ENCODE measurements at places on chromosomes 12 and 14. TPM values are rescaled to one million over a fixed set of nuclear protein-coding genes. Genes with fewer than 3 reads are reported as not detected.

GRCh38 chr12:131494741-131495524 is 216.0 kb upstream of the SFSWAP start:
- H3K36me3 ChIP-seq: no peaks in the 10 kb centered on the region
- H3K27ac ChIP-seq: no peak overlapping the region
- H3K27me3 ChIP-seq: no peaks in the 10 kb centered on the region
- H3K4me3 ChIP-seq: no peak overlapping the region
- H3K4me1 ChIP-seq: no peaks in the 10 kb centered on the region

DNA sequence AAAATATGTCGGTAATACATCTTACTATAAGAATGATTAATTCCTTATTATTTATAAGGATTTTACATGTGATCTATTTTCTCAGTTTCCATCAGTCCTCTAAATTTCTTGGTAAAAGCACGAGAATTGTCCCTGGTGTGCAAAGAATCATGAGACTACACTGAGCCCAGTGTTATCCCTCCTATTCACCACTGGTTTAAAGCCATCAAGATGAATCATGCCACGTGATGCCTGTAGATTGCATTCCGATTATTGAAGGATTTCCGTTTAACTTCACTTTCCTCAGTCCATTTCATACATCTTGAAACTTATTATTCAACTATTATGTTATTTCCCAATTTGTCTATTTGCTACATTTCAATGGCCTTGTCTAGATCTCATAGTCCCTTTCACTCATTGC is 601.9 kb downstream of the GALC start:
- H3K27ac ChIP-seq: no peak overlapping the region
- no peaks in the 10 kb centered on the region for H3K4me1 ChIP-seq
- no peak for DNase-seq
- H3K27me3 ChIP-seq: no peaks in the 10 kb centered on the region
- H3K4me3 ChIP-seq: no peak overlapping the region

GRCh38 chr12:78793491-78793890 is 71.1 kb upstream of the SYT1 start:
- no peak overlapping the region for H3K4me3 ChIP-seq
- no peaks in the 10 kb centered on the region for H3K4me1 ChIP-seq
- no peaks in the 10 kb centered on the region for H3K27me3 ChIP-seq
- DNase-seq: no peak
- no peaks in the 10 kb centered on the region for H3K36me3 ChIP-seq

GRCh38 chr14:69318901-69319475 is 59.0 kb downstream of the GALNT16 start:
- H3K4me3 ChIP-seq: no peak overlapping the region
- peaks cover 18% of the 10 kb centered on the region for H3K4me1 ChIP-seq
- no peaks in the 10 kb centered on the region for H3K36me3 ChIP-seq
- no peak for DNase-seq
- no peak overlapping the region for H3K27ac ChIP-seq

- no peak overlapping the region for H3K27ac ChIP-seq
- H3K36me3 ChIP-seq: no peaks in the 10 kb centered on the region
- H3K4me1 ChIP-seq: no peaks in the 10 kb centered on the region
- no peak for DNase-seq
- peaks cover 2% of the 10 kb centered on the region for H3K27me3 ChIP-seq
- H3K4me3 ChIP-seq: no peak overlapping the region
Observed at GRCh38 chr12:102685172-102685571, 204.8 kb upstream of the IGF1 start.

DNA sequence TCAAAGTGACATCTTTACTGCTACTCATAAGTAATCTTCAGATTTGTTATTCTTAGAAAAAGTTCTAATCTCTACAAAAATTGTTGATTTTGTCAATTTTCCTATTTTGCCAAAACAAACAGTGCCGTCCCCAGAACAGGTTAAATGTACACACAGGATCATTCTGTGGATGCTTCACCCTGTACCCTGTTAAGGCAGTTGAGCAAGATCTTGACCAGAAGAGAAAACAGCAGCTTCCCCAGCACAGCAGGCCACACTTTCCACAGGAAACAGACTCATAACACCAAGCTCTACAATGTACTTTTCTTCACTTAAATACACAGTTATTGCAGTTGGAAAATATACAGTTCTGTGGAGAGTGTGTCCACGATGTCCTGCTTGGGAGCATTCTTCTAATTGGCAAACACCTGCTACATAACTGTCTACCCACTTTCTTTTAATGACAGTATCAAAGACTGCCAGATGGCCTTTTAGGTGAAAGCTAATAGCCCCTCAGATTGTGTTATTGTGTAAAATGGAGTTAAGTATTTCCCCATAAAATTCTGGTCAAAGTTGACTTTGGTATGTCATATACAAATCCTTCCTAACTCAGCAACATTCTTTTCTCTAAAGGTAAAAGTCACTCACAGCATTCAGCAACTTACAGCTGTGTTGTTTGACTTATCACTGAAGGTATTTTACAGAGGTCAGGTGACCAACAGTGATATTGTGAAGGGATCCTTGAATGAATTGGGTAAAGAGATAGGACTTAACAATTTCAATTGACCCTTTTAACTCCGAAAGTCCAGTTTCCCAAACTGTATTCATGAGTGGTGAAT is 77.0 kb downstream of the SEC23A start:
- no peak overlapping the region for H3K4me3 ChIP-seq
- H3K27me3 ChIP-seq: no peaks in the 10 kb centered on the region
- no peak for DNase-seq
- no peak overlapping the region for H3K27ac ChIP-seq
- peaks cover 14% of the 10 kb centered on the region for H3K36me3 ChIP-seq

DNA sequence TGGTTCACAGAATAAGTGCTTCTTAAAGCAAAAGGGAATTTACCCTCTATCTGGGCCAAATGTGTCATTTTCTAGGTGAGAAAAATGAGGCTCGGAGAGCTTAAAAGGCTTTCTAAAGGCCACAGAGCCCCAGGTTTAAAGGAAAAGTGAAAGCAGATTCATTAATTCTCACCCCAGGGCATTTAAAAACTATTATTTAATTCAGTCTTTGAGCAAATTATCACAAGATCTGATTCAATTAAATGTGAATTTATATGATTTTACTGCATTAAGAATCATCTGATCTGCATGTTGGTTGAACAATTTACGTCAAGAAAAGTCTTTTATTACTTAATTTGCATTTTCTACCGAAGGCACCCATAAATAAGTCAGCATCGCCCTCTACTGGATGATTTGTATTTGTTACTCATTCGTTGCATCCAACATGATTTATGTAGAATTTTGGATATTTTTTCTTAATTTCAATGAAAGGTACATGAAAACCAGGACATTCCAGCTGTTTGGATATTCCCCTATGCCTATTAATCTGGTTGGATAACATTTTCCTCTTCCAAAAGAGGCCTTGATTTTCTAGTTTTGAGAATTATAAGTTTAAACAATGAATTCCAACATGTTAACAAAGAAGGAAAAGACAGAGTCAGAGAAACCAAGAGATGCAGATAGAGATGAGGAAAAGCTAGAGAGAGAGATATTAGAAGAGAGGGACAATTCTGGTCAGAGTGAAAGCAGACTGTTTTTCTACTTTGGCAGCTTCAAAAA is 19.1 kb upstream of the DHRS7 start:
- H3K4me1 ChIP-seq: peaks cover 12% of the 10 kb centered on the region
- no peaks in the 10 kb centered on the region for H3K27me3 ChIP-seq
- peak overlapping the region; percentile 81 for H3K27ac ChIP-seq
- peak overlapping the region; percentile 55 for H3K4me3 ChIP-seq
- no peaks in the 10 kb centered on the region for H3K36me3 ChIP-seq
- peak; percentile 85 for DNase-seq

DNA sequence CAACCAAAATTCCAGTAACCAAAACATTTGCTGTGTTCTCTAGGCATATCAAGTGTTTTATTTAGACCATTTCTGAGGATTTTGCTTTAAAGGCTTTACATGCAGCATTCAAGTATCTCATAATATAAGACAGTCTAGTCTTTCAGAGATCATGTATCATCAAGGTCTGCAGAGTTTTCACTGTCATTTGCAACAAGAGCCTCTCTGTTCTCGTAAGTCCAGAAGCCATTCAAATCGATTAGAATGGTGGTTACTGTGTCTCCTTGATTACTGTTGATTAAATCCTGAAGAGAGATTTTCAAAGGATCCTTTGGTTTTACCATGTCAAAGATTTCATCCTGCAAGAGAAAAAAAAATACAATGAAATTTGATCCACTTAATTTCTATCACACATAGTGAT is 36.3 kb downstream of the PPP2R3C start:
- no peaks in the 10 kb centered on the region for H3K4me1 ChIP-seq
- no peaks in the 10 kb centered on the region for H3K27me3 ChIP-seq
- H3K36me3 ChIP-seq: peaks cover 7% of the 10 kb centered on the region
- H3K27ac ChIP-seq: no peak overlapping the region
- no peak for DNase-seq

C14orf180 gene
- total RNA-seq: not detected

NXPH4 gene
- total RNA-seq: 8.6 TPM

ERP29 gene
- 149 TPM for total RNA-seq
